ENCODE measurements at places on chromosomes 7 and 10.

- DNase-seq: no peak
Observed at GRCh38 chr10:121185816-121186455, 334.8 kb downstream of the WDR11 start.

DNA sequence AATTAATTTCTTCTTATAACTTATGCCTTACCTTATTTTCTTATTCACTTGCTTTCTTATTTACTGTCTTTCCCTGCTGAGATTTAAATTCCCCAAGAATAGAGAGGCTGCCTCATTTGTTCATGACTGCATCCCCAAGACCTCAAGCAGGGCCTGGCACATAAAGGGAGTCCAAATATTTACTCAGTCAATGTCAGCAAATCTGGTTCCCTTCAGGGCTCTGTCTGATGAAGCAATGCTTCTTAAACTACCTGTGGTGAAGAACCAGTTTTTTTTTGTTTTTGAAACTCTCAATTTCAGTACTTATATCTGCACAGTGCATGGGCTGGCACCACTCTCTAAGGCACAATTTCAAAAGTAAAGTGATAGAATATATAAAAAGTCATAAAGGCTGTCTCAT, 4.7 kb downstream of the ZNF239 start:
- no peak for DNase-seq

- no peak for DNase-seq
Observed at GRCh38 chr10:77374189-77374656, 263.4 kb downstream of the KCNMA1 start.

DNA sequence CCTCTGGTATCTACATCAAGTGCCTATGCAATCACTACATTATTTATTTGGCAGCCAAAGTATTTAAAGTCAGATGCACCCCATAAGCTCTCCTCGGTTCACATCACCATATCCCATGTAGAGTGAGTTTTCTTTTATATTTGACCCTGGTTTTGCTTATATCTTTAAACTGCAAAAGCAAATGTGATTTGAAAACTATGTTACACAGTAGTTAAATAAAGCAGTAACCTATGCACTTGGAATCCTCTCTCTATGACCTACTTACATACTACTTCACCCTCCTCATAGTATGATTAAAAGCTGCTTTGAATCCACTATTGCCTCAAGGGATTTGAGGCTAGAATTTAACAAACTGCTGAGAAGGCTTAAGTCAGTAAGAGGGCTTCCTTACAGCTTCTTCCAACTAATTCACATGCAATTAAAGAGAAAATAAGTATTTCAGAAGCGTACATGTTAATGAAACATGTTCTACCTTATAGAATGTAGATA, 2.2 kb upstream of the CELF2 start:
- no peak for DNase-seq

- no peak for DNase-seq
Observed at GRCh38 chr10:59762505-59762904, 9.2 kb upstream of the MRLN start.

DNA sequence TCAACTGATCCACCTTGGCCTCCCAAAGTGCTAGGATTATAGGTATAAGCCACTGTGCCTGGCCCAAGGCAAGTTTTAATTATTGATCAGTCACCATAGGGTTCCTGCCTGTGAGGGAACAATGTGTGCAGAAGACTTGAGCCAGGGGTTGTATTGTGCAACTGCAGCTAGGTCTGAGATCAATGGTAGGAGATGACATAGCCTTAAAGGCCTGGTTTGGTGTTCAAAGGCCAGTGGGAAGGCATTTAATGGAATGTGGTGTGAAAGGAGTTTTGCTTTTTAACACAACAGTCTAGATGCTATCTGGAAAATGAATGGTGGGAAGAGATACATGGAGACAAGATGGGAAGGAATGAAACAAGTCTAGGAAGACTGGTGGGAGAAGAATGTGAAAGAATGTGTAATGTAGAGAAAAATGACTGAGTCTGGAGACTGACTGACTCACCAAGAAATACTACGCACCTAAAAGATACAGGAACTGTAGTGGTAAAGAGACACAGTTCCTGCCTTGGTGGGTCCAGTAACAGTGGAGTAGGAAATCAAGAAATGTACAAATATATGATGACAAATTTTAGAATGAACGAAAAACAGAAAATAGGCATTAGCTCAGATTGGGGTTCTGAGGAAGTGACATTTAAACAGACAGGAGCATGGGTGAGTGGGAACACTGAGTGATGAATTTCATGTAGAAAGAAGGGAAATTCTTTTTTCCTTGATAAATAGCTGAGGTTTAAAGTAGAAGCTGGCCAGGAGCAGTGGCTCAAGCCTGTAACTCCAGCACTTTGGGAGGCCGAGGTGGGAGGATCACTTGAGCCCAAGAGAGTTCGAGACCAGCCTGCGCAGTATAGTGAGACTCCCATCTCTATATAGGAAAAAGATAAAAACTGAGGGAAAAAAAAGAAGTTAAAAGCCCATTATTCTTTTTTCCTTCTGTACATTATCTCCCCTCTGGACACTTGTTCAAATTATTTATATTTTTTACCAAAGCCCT, 9.4 kb downstream of the HNRNPF start:
- DNase-seq: no peak

- DNase-seq: no peak
Observed at GRCh38 chr7:34523226-34523918, 134.6 kb upstream of the NPSR1 start.

GRCh38 chr7:101542527-101543241, 86.4 kb downstream of the MYL10 start:
- no peak for DNase-seq

DNA sequence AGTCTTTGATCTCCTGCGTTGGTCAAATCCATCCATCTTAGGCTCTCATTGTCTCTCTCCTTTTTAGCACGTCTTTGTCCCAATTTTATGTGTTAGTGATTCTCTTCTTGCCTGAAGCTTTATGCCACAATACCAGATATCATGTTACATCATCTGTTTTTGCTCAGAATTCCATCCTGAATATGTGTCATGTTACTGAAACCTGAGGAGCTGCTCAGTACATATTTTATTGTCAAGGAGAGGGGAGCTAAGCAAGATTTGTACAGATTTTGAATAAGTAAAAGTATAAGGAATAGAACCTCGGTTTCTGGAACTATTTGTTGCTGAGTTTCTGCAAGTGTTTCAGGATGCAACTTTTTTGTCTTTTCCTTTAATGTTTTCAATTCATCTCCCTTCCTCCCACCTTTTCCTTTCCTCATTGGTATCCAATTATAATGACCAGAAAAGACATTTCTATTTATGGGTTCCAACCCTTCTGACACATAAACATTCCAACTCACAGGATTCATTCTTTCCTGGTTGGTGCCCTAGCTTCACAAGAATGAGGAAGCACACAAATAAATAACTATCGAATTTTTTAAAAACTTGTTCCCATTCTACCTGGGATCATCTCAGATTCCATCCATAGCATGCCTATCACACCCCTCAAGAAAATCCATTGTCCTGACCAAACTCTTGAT, 291.8 kb downstream of the CRPPA start:
- peak; percentile 15 for DNase-seq

DNA sequence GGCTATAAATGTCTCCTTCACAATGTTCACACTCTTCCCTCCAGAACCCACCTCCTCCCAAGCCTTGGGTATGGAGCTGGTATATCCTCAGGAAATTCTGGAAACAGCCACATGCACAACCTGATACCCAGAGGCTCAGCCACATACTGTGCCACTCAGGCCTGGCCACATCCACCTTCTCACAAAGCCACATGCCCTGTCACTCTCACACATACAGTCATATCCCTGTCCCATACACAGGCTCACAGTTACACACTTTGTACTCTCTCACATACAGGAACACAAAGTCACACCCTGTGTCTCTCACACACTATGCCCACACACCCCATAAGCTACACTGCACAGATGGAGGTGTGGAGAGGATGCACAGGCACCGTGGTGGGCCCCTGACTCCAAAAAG, 10.1 kb downstream of the KCNIP2 start:
- no peak for DNase-seq

DNA sequence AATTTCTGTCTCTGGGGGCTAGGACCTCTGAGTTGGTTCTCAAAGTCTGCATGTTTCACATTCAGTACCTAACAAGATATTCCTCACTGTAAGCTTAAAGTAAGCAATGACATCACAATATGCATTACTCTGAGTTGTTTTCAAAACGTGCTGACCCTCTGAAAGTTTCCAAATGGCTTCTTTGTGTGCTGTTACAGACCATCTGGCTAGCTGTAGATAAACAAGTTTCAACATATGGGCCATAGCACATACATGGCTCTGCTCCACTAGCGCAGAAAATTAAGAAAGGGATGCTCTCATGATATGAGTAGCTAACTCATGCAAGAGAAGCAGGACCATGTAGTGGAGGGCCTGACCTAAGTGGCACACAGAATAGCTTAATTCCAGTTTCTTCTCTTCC, 119.0 kb downstream of the HTR7 start:
- peak; percentile 83 for DNase-seq

DNA sequence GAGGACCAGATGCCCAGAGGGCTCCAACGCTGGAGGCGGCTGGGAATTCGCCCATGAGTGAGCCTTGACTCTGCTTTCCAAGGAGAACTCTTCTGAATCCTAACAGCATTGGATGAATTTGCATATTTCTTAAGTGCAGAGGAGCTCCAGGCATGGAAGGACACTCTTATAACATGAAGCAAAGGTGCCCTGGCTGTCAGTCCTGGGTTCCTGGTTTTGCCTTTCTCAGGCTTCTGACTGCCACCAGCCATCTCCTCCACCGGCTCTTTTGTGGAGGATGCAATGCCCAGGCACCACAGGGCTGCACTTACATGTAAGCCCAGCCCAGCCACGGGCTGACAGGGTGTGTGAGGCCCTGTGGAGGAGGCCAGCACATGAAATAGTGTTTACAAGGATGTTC, 8.2 kb downstream of the CLRN3 start:
- no peak for DNase-seq

DNA sequence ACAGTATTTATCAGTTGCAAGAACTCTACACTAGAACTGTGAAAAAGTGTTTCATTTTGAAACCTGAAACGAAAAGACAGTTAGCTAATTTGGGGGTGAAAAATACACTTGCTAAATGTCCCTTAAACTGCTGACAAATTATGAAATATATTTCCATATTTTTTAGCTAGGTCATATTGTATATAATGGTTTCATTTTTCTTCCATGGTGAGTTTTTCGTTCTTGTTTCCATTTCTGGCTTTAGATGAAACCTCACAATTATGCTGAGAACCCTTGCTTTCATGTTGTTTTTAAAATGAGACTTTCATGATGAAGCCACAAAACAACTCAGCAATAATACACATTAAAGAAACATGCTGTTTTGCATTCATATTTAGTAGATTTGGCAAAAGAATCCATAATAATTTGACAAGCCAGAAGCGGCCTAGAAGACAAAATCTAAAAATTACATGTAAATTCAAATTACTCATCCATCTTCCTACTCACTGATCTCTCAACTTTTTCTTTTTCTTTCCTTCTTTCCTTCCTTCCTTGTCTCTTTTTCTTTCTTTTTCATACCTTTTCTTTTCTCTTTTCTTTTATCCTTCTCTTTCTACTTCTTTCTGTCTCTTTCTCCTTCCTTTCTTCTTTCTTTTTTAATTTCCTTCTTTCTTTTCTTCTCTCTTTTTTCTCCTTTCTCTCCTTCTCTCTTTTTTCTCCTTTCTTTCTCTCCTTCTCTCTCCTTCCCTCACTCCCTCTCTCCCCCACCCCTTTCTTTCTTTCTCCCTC, 46.5 kb upstream of the ITGB8 start:
- no peak for DNase-seq

GRCh38 chr10:21715531-21716195, 181.6 kb downstream of the MLLT10 start:
- DNase-seq: no peak

DNA sequence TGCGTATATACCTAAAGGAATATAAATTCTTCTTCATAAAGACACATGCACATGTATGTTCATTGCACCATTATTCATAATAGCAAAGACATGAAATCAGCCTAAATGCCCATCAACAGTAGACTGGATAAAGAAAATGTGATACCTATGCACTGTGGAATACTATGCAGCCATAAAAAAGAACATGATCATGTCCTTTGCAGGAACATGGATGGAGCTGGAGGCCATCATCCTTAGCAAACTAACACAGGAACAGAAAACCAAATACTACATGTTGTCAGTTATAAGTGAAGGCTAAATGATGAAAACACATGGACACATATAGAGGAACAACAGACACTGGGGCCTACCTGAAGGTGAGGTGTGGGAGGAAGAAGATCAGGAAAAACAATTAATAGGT, 48.7 kb downstream of the GPR37 start:
- no peak for DNase-seq

DNA sequence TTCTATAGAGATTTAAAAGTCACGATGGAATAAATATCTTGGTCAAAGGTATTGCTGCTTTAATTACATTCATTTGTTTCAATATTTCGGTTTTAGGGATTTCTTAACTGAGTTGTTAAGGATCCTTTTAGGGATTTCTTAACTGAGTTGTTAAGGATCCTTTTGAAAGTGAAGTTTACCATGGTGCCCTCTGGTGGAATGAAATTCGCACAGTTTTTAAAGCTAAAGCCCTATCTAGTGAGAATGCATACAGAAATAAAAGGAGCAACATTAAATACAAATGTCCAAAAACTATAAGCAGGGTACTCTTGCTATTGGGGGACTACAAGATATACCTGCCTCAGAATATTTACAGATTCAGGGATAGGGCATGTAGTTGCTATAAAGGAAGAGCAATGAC, 193.7 kb downstream of the RNLS start:
- DNase-seq: no peak

DNA sequence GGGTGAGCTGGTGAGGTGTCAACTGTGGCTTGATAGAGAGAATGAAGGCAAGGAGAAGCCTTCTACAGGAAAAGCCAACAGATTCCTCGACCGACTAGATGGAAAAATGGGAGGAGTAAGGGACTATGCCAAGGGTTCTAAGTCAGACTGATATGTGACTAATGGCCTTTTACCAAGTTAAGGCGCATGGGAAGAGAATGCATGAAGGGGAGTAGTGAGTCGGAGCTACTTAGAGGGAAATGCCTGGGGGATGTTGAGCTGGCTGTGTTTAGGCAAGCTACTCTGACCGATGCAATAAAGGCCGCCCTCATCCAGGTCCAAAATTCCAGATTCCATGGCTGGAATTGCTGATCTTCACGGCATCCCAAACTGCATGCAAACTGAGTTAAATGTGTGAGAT, 48.2 kb downstream of the APBB1IP start:
- no peak for DNase-seq

DNA sequence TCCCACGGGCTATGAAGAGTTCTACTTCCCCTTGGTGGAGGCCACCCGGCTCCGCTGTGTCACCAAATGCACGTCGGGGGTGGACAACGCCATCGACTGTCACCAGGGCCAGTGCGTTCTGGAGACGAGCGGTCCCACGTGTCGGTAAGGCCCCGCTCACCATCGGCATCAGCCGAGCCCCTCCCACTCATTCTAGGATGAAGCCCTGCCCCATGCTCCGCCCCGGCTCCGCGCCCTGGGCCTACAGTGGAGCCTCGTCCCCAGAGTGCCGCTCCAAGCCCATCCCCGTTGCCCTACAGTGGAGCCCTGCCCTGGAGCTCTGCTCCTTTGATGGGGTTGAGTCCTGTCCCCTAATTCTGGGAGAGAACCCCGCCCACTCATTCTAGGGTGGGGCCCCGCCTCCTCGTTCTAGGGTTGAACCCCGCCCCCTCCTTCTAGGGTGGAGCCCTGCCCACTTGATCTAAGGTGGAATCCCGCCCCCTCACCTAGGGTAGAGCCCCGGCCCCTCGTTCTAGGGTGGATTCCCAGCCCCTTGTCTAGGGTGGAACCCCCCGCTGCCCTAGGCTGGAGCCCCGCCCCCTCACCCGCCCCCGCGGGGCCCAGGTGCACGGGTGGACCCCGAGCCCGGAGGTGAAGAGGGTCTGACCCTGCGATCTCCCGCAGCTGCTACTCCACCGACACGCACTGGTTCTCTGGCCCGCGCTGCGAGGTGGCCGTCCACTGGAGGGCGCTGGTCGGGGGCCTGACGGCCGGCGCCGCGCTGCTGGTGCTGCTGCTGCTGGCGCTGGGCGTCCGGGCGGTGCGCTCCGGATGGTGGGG, 3.4 kb upstream of the MUC12 start:
- DNase-seq: no peak
